ENCODE measurements at places on chromosomes 5 and 9.

DNA sequence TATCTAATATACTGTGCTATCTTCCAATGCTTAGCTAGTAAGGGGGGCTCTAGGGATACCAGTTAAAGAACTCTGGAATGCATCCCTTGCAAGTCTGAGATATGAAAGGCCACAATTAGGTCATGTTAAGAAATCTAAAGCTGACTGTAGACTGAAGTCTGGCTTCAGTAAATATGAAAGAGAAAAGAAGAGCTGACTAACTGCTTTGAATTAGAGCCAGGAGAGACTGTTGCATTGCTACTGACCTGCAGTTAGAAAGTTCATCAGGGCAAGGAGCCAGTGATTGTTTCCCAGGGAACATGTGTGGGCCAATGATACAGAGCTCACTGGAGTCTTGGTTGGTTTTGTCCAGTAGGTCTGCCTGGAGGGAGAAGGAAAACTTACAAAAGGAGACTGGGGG, 472.1 kb upstream of the TNC start:
- DNase-seq = no peak

DNA sequence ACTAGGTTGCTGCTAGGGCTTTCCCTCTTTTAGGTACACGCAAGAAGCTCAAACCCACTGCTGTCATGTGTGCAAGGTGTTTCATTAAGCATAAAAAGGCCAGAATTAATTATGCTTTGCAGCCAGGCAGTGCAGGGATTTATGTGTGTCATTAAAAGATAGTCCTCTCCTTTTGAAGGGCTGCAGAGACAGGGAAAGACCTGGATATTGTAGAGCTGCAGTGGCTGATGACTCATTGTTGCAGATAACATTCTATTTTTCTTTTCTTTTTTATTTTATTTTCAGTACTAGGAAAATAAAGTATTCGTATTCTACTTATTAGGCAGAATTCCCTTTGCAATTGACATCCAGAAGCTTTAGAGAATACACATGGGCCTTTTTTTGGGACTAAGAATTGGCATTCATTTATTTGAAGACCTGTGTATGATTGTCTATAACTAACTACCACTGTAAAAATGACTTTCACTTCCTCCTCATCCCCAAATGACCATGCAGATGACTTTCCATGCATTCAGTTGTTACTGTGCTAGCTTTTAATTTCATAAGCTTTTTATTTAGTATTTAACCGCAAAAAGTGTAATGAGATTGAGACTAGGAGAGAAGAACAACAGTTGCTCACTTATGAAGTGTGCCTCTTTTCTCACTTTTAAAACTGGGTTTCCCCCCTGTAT, 113.0 kb downstream of the PAM start:
- DNase-seq = no peak

- DNase-seq = no peak
Observed at GRCh38 chr5:179762781-179763176, 30.2 kb downstream of the MAML1 start.

DNA sequence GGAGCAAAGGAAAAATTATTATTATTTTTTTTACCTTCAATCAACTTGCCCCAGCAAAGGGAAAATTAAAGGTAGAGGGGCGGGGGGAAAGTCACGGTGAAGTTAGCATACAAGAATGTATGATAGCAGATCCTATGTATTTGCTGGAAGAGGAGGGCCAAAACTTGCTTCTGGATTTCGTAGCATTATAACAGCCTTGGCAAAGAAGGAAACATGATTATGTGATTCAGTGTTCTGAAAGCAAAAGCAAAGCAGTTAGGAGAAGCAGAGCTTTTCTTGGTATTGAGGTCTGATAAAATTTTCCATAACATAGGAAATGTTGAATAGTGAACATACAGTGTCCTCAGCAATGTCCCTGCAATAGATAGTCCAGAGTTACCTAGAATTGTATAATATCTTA, 32.4 kb downstream of the MAST4 start:
- no peak for DNase-seq

DNA sequence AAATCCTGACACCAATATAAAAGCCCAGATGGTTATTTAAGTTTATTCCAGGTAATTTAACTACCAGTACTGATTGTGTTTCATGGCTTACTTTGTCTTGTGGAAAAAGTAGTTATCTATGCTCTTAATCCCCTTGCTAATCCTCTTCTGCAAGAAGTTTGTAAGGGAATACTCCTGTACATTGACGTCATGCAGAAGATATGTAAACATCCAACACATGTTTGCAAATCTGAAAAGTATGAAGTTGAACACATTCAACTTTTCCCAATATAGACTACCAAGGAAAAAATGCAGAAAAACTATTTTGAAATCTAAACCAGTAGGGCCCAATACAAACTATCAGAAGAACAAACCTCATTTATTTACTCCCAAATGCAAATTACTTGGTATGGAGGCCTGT, 56.3 kb upstream of the ELL2 start:
- DNase-seq = no peak

DNA sequence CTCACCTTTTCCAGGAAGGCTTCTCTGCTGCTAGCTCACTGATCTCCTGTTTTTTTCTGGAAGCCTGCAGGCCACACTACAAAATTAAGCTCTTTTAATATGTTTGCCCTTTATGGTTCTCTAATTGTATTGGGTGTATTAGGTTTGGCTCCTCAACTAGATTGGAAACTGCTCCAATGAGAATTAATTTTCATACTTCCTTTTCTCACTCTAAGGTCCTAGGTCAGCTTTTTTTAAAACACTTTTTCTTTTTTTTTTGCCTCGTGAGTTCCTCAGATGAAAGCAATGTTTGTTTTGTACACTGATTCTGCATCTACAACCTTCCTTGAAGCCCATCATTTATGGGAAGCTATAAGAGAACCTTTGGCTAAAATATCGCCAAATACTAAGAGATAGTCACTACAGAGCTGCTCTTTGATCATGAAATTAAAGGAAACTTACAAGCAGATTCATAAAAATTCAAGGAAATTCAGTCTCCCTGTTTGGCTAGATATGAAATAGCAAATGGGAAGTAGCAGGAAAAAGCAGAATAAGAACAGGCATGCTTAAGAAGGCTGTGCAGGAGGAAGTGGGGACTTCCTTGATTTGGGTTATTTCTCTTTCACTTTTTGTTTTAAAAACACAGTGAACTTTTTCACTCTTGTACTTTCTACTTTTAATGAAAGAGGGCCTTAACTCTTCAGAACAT, 55.2 kb upstream of the FYB1 start:
- no peak for DNase-seq

DNA sequence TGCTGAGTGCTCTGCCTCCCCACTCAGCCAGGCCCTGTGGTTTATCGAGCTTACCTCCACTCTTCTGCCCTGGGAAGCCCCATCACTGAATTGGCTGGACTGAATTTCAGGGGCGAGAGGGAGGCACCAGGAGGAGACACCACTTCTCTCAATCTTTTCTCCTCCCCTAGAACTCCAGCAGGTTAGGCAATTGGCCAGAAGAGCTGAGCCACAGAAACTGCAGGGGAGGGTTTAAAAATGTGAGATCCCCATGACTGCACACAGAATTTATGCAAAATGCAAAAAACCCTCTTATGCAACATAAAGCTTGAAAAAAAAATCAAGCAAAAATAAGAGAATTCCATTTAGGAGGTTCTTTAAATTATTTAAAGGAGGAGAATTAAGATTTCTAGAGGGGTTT, 29.9 kb downstream of the TUT7 start:
- no peak for DNase-seq

- DNase-seq = no peak
Observed at GRCh38 chr5:90983148-90983547, 400.0 kb downstream of the ARRDC3 start.

- DNase-seq = peak; percentile 28
Observed at GRCh38 chr5:139138809-139139208, 59.4 kb downstream of the SIL1 start.

- DNase-seq = no peak
Observed at GRCh38 chr9:132589148-132590036, 7.0 kb downstream of the BARHL1 start.

- no peak for DNase-seq
Observed at GRCh38 chr5:140058212-140058932, 15.3 kb upstream of the NRG2 start.

DNA sequence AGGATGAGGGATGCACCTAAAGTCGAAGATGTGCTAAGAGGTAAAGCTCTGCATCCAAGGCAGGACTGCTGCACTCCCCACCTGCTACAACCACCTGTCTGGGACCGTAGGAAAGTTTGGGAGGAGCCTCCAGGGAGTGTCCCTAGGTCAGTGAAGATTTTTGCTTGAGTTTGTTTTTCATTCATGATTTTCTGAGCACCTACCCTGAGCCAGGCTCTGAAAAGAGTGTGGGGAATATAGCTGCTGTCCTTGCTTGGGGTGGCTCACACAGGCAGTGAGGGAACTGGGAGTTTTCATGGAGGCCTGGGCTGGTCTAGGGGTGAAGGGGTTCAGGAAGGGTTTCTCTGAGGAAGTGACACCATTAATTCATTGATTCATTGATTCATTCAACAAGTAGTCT, 48.9 kb downstream of the SAR1B start:
- no peak for DNase-seq

GRCh38 chr5:158261674-158262367, 402.9 kb upstream of the CLINT1 start:
- DNase-seq = no peak

DNA sequence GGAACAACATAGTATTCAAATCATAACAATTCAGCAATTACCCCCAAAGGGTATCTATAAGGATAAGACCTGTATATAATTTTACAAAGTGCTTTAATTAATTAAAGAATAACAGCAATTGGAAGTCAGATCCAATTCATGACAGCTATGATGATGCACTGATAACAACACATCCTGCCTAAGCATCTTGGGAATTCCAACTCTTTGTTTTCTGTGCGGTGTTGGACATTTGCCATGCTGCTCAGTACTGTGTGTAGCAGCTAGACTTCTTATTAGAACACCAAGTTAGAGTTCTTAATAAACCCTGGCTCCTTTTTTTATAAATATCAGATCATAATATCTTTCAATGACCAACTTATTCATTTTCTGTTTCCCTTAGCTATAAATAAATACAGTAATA, 209.0 kb downstream of the SEC61B start:
- DNase-seq = no peak

DNA sequence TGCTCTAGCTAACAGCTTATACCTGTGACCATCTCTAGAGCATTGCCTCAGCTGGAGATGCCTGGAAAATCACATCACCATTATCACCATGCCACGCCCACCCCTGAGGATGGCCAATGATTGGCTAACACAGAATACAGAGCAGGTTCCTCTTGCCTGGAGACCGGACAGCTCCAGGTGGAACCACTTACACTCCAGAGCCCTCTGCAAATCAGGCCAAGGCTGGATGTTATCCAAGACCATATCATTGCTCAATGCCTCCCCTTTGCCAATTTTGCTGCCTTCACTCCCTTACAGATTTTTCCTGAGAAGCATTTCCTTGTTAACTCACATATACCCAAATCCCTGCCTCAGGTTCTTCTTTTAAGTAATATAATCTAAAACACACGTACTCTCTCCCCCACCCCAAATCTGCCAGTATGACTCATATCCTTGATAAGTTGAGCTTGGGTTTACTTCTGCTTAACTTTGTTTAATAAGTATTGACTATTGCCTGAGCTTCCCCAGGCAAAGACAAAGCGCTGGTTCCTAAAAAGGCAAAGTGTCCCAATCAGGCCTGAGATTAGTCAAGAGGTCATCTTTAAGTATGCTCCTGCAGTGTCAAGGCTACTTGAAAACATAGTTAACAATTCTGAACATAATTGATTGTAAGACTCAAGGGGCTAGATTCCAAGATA, 309.6 kb downstream of the EPB41L4A start:
- DNase-seq = no peak

DNA sequence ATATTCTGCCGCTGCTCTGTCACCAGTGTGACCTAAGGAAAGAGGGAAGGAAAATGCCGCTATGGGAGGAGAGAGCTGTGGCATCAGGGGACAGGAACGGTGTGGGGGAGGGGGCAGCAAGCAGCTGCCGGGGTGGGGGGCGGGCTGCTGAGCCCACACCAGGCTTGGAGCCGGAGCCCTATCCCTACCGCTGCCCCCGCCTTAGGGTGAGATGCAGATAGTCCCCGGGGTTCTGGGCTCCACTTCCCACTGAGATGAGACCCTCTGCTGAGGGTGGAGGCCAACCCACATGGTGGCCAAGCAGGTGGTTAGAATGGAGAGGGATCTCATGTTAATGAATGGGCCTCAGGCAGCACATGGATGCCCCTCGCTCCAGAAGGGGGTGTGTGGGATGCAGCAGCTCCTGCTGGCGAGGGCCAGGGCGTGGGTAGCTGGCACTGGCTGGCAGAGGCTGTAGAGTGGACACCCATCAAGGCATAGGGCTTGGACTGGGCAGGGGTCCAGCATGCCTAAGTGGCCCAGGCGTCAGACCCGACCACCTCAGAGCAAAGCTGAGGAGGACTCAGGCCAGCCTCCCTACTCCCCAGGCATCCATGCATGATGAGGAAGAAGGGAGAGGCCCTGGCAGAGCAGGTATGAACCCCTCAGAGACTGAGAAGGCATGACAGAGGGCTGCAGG, 131.5 kb downstream of the ZNF354C start:
- no peak for DNase-seq

DNA sequence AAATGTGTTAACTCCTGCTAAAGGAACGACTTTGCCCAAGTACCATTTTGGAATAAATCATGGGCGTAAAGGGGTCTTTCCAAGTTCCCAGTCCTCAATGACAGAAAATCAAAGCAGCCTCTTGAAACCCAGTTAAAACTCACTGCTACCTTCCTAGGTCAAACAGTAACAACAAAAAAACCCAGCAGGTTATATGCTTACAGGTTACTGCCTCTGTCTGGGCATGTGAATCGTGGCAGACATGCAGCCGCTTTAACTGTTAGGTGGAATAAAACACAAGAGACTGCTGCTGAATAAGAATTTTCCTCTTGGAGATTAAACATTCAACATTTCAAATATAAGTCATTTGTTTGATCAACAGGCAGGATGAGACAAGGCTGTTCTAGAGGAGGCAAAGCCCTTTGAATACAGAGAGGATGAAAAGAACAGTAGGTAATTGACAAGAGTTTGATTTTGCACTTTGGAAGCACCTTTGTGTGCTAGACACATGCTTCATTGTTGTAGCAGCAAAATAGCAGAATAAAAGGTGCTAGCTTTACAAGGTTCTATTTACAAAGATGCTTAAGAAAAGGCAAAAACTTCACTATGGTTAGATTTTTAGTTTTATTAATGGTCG, 319.4 kb downstream of the NDUFS4 start:
- no peak for DNase-seq

DNA sequence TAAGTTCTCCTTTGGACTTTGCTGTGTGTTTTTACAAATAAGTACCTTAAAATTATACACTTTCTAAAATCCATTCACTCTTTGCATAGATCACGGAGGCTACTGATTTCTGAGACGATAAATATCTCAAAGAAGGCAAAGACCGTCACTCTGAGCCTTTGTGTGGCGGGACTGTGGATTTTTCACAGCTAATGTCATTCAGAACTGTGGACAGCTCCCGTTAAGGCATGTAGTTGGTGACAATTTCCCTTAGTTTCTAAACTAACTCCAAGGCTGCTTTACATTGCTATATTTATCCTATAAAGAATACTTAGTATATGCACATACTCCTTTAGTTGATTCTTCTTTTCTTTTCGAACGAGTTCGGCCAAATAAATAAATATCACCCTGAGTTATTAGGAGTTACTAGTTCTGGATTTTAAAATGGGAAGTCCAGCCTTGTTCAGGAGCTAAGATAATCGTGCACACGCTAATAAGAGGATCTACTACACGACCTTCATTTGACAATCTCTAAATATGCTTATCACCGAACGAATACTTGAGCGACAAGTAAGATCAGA, 1.8 kb downstream of the HCN1 start:
- no peak for DNase-seq

GRCh38 chr9:81686614-81687520, 2.5 kb downstream of the TLE1 start:
- no peak for DNase-seq

Measured in DMS79 (cell line).